ENCODE measurements at places on chromosomes 1 and 21.

GRCh38 chr1:77994117-77994705 lies 10.5 kb upstream of the DNAJB4 start:
- peaks cover 18% of the 10 kb centered on the region for H3K4me1 ChIP-seq
- H3K4me3 ChIP-seq: no peak overlapping the region
- no peaks in the 10 kb centered on the region for H3K27me3 ChIP-seq
- no peak for DNase-seq

- peaks cover 8% of the 10 kb centered on the region for H3K4me1 ChIP-seq
- DNase-seq: no peak
- peaks cover 55% of the 10 kb centered on the region for H3K27me3 ChIP-seq
- no peaks in the 10 kb centered on the region for H3K36me3 ChIP-seq
- H3K4me3 ChIP-seq: no peak overlapping the region
- no peak overlapping the region for H3K27ac ChIP-seq
Measured at GRCh38 chr21:41170442-41170841, 2.5 kb downstream of the BACE2 start.

DNA sequence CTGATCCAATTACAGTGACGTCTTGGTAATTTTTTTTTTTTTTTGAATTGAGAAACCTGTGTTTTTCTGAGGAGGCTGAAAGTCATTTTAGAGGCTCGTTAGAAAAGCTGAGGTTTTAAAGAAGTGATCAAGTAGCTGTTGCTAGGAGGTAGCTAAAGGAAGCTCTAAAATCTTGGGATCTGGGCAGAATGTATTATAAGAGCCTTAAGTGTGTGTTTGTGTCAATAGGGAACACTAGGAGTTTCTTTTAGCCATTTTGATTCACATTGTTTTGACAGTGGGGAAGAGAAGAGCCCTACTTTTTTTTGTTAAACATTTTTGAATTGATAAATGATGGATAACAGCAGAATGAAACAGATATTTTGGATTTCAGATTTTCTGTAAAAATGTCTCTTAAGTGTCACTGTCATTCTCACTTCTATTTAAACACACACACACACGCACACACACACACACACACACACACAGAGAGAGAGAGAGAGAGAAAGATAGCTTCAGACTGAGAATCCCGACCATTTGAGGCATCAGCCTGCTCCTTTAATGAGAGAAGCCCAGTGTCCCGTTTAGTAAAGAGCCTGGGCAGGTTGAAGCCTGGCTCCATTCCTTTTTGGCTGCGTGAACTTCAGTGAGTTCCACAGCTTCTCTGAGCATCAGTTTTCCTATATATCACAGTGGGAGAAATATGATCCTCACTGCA lies 79.1 kb upstream of the GPR88 start:
- peaks cover 57% of the 10 kb centered on the region for H3K4me1 ChIP-seq
- H3K27ac ChIP-seq: peak overlapping the region; percentile 61
- peaks cover 30% of the 10 kb centered on the region for H3K36me3 ChIP-seq
- no peak for DNase-seq
- no peaks in the 10 kb centered on the region for H3K27me3 ChIP-seq
- no peak overlapping the region for H3K4me3 ChIP-seq

DNA sequence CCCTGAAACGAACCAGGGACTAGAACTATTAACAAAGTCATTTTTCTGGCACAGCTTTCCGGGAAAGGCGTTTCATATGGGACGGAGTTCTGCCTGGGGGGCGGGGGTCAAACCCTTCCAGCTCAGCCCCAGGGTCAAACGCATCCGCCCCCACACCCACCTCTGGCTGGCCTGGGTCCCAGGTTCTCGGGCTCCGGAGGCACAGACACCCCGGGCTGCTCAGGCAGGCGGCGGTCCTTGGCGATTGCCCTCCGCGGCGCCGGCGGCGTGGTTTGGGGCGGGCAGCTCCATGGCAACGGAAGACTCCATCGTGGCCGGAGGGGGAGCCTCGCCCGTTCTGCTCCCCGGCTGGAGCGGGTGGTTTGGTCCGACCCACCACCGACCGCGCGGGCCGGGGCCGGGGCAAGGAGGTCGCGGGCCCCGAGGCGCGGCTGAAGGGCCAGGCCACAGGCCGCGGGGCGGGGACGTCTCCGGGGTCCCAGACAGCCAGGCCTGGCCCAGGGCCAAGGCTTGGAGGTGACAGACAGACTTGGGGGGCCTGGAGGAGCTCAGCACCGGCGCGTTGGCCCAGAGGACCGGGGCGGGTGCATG lies at the start of gene CFAP74:
CFAP74 (minus strand) TSS at position 246 of the 591 bp plus-strand sequence. CDS start 12,830 bp downstream, outside the sequence.
- H3K27me3 ChIP-seq: peaks cover 44% of the 10 kb centered on the region
- no peak within 1 kb of the TSS for H3K27ac ChIP-seq
- no peak within 1 kb of the TSS for H3K4me3 ChIP-seq
- no peak for DNase-seq
- H3K4me1 ChIP-seq: no peaks in the 10 kb centered on the region
